ENCODE measurements at places on chromosomes 4 and X. TPM values are rescaled to one million over a fixed set of nuclear protein-coding genes. Genes with fewer than 3 reads are reported as not detected.

Gene ART3
- not detected for total RNA-seq

Gene MAGEC3
- total RNA-seq = not detected

Gene SPANXN5
- total RNA-seq = not detected

Gene UGT2B10
- total RNA-seq = not detected

DNA sequence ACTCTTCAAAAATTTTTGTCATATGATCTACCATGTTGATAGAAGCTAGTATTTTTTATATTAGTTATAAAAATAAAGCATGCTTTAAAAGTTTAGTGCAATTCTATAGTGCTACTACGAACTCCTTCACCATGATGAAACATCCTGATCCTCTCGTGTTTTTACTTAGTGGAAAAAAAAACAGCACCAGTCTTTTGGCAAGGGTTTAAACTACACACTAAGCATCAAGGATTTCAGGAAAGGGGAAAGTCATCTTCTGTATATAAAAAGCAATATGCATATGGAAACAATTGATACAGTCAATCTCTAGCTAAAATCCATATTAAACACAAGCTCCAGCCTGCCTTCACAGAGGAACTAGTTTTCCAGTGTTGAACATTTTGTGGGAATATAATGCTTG, 18.7 kb downstream of the CHM start:
- DNase-seq = no peak

Gene ARSD
- total RNA-seq = 0.98 TPM

- DNase-seq = no peak
These were observed 70.6 kb downstream of the TAPT1 start for GRCh38 chr4:16155528-16156169.

- DNase-seq = no peak
These were observed 49.5 kb downstream of the GK start for GRCh38 chrX:30702736-30703135.

Gene SPANXN3
- not detected for total RNA-seq

DNA sequence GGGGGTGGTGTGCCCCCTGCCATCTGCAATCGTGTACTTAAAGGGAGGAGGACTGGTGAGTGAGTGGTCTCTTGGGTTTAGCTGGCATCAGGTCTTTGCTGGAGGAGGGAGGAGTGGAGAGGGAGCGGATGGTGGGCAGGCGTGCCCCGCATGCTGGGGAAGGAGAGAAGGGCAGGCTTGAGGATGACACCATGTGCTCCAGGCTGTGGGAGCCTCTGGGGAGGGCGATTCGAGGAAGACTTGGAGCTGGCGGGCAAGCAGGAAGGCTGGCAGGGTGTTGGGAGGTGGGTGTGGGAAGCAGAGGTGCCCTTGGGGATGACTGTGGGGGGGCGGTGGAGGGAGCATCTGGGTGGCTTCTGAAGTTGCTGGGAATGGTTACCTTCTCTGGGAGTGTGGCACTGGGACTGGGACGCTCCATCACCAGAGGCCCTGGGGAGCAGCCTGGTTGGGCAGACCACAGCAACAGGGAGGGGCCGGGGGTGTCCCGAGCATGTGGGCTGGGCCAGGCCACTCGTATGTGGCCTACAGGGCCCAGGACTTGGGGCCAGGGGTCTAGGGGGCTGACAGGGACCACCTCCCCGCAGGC, 30.8 kb upstream of the AFAP1 start:
- no peak for DNase-seq
